ENCODE measurements at places on chromosomes 3 and 15.

- no peak for DNase-seq
Measured at GRCh38 chr3:48429960-48430707, at the start of gene PLXNB1. PLXNB1 (minus strand) TSS chr3:48430086; CDS start chr3:48424611, 5,475 bp downstream.

DNA sequence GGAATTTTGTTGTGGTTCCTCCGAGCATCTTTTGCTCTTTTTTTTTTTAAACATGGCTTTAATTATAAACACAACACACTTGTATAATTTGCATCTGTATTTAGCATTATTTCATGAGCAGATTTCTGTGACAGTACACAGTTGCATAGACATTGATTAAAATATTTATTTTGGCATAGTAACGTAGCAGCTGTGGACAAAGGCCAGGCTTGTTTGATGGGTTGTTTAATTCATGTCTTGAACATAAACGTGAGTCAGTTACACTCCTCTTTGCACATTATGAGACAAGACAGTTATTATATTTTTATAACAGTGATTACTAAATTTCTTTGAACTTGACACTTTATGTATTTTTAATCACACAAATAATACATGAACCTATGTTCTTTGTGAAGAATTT lies 182.5 kb downstream of the CACNA2D3 start:
- no peak for DNase-seq

- DNase-seq: no peak
Measured at GRCh38 chr3:7546253-7546652, 685.3 kb downstream of the GRM7 start.

DNA sequence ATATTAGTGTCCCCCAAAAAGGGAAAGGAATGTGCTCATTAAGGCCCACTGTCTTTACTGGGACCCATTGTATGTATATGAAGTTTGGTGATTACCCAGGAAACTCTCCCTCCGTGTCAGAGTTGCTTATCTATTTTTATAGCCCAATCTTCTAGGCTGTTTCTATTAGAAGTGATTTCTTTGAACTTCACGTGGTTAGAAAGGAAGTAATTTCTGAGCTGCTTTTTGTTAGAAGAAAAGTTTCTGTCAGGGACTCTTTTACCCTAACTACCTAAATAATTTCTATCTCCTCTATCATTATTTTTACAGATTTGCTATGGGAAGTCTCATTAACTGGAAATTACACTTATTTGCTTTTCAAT lies 17.7 kb upstream of the SENP7 start:
- DNase-seq: no peak

DNA sequence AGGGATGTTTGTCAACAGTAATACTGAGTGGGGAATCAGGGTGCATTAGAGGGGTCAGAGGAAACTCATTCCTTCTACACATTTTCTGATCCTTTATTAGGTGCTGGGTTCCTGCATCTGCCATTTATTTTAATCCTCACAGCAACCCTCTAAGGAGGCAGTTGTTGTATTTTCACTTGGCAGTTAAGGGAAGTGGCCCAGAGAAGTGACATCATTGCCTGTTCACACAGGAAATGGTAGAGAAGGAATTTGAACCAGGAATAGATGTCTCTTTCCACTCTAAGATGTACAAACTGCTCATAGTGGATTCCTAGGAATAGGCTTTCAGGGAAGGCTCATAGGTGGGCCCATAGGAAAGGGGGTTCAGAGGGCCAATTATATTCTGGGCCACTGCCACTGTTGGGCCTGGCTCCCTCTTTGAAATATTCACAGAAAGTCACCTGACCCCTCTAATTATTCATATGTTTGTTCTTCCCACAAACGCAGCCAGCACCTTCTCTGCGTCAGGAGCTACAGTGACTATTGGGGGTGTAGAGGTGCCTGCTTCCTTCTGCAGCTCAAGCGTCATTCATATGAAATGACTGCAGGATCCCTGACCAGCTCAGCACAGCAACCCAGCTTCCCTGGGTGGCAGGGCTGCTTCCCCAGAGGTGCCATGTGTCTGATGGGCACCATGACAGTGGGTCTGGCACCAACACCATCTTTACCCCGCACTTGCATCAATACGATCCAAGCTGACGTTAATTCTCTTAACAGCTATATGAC lies 163.9 kb upstream of the SMAD3 start:
- DNase-seq: no peak

DNA sequence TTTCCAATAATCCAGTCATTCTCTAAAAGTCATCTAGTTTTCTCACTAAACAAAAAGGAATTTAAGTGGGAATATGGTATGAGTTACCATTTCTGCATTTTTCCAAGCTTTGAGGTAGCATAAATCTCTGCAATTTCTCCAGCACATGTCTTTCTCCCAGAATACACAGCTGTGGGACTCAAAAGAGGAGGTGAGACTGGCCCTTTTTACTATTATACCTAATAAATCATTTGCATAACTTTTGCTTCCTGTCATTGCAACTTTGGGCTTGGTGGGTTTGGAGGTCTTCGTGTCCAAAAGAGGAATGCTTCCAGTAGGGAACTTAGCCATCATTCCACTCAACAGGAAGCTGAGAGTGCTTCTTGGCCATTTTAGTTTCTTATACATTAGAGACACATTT lies 94.8 kb downstream of the FMN1 start:
- DNase-seq: no peak

- no peak for DNase-seq
Measured at GRCh38 chr3:9949115-9949514, 3.1 kb downstream of the PRRT3 start.

GRCh38 chr3:160171813-160172212 lies 53.4 kb upstream of the C3orf80 start:
- DNase-seq: no peak

DNA sequence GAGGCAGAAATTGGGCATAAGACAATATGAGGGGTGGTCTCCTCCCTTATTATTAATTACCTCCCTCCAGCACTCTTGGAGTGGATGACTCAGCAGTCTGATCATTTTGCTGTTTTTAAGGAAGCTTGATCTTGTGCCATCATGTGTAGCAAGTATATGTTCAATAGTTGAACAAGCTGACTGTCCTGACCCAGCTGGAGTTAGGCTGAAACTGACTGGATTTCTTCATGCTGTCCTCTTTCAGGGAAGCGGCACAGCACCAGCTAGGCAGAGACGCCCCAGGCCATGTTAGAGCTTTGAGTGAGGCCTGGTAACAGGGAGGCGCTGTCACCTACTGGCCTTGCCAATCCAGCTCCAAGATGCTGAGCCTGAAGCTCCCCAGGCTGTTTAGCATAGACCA lies 54.4 kb upstream of the KIF23 start:
- no peak for DNase-seq

DNA sequence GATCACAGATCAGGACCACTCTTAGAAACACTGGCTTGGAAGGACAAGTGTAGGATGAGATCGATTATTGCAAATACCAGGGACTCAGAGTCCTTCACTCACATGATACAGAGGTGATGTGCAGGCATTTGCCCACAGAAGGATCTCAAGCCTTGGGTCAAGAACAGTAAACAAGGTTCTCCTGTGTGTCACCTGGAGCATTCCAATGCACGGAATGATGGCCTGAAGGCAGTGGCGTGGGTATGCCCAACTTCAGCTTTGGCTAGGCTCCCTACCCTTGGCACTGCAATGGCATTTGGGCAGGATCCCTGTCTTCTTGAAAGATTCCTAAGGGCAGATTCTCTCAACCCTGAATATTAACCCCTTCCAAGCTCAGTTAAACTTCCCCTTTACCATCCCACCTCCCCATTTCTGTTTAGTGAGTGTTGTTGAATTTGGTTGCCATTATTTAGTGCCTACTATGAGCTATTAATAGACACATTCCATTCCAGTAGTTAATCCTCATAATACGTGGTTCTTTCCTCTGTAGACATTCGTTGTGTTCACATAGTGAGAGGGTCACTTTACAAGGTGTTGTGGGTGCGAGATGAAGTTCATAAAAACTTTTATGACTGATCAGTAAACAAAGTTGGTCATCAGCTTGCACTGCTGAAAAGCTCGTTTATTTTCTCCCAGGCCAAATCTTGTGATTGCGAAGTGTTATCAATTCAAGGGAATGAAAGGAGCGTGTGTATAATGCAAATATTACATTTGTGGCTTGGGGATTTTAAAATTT lies 1.1 kb upstream of the LZTFL1 start:
- no peak for DNase-seq

DNA sequence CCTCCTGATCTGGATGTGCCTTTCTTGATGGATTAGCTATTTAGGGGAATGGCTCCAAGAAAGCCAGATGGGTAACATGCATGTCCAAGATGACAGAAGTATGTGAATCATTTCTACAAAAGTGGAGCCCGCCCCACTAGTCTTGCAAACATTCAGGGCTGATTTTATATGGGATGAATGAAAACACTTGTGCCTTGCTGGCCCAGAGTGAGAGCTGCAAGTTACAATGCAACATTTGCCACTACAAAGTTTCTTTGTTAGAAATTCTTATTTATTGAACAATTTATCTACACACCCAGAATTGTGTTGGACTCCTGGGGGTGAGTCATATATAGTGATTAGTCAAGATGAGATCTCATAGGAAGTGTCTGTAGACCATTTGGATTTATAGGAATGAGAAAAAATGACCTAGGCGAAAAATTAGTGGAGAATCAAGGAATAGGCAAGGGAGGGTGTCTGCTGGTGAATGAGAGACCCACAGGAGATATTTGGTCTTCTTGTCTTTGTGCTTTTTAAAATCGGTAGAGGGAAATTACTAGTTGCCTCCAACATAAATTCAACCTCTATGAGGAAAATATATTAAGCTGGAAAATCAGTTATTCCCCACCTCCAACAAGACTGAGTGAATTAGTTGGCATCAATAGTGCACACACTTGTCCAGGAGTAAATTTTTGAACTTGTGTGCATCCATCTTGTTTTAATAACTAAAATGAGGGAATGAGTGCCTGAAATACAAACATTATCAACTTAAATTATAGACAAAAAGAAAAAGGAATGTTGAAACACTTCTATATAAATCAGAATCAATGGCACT lies 53.5 kb upstream of the DCBLD2 start:
- DNase-seq: no peak

- no peak for DNase-seq
Measured at GRCh38 chr15:58380280-58380945, 51.4 kb upstream of the LIPC start.

DNA sequence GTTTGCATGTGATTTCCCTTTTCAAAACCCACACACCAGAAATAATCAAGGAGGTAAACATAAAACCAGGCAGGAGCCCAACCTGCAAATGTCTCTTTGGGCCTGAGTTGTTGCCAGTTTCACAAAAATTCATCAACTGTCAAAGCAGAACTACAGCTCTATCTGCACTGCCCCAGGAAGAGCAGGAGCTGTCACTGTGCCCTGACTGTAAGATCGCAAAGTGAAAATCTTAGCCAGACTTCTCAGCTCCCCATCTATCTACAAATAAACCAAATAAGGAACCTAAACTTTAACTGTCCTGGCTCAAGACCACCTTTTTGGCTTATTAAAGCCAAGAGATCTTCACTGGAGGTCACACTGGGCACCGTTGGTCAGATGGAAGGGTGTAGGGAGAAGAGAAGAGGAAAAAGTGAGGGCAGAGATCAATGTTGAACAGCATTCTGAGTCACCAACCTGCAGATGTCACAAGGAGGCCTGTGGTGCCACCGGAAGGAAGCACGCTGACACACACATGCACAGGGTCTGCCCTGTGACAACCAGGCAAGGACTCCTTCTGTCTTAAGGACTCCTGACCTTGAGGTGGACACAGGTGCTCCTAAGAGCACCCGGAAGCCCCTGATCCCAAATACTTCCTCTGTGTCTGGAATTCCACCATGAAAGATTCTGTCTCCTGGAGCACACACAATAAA lies 58.7 kb downstream of the RPN1 start:
- no peak for DNase-seq

DNA sequence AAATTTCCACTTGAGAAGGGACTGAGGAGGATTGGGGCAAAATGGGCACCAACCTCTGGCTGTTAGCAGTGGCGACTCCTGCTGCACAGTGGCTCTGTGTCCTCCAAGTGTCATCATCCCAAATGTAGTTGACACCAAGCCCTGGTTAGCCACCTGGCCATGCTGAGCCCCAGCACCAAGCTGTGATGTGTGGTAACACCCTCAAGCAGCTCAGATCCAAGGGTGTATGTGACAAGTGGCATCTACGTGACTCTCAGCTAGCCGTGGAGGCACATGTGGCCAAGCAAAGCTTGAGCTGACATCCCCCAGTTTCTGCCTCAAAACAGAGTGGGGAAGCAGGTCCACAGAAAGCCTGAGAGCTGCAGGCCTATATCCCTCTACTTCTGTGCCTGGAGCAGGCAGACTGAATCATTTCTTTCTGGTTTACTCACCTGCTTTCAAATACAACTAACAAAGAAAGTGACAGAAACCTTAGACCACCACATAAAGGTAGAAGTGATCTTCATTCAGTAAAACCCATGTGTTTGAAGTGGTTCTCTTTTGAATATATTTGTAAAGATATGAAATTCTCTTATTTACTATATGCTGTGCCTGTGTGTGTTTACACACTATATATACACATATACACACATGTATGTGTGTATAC lies 40.0 kb downstream of the FOXP1 start:
- no peak for DNase-seq

DNA sequence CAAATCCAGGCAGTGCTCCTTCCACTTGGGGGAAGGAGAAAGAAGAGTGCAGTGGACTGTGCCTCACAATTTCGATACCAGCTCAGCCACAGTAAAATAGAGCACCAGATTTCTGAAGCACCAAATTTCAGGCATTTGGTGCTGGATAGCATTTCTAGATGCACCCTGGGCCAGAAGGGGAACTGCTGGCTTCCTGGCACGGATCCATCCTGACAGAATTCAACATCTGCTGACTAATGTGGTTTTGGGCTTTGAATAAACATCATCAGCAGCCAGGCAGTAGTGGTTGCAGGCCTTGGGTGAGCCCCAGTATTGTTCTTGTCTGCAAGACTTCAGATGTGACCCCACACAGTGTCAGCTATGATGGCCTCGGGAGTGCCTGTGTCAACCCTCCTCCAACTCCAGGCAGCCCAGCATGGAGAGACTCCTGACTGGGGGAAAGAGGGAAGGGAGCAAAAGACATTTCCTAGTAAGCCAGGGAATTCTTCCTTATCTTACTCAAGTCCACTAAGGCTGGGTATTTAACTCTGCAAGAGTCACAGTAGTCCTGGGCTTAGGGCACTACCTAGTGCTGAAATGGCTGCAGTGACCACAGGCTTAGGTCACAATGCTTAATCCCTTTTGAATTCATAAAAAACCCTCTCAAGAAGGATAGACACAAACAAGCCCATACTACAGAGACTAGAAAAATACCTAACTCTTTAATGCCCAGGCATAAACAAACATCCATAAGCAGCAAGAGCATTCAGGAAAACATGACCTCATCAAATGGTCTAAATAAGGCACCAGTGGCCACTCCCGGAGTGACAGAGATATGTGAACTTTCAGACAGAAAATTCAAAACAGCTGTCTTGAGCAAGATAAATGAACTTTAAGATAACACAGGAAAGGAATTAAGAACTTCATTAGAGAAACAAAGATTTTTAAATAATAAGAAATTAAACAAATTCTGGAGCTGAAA lies 74.7 kb downstream of the SPATA16 start:
- DNase-seq: no peak

GRCh38 chr15:40061212-40061901 lies 22.4 kb upstream of the SRP14 start:
- DNase-seq: no peak

GRCh38 chr15:89007989-89008388 lies 80.3 kb upstream of the ABHD2 start:
- DNase-seq: no peak

- no peak for DNase-seq
Measured at GRCh38 chr15:99399061-99399460, 147.8 kb downstream of the LRRC28 start.

- DNase-seq: no peak
Measured at GRCh38 chr3:182971637-182972036, 8.7 kb downstream of the DCUN1D1 start.

All from activated T-helper 9 cell treated with anti-CD3 and anti-CD28 coated beads, Interleukin-2, amount 50 U/mL, for 16 hours (primary cell).